ENCODE measurements at places on chromosomes 5 and 9.
A peak's percentile ranks its signal among the peaks of the same experiment; 100 is the strongest.

- no peak for DNase-seq
Observed at GRCh38 chr9:100583014-100583802, 5.3 kb downstream of the CAVIN4 start.

DNA sequence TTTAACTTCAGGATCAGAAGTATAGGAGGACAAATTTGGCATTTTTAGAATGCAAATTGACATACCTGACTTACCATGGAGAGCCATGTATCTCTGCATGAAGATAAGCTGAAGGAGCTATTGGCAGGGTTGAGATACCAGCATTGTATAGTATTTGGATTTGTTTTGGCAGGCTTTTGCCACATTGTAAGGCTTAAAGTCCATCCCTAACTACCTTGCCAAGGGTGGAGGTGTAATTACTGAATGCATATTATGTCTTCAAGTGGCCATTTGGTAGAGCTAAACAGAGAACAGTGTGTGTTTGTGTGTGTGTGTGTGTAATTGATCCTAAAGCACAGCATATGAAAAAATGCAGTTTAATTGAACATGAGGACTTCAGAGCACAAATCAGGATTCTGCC is 324.7 kb downstream of the FAM170A start:
- no peak for DNase-seq

GRCh38 chr9:126722252-126722921 is 82.5 kb upstream of the ZBTB43 start:
- DNase-seq = peak; percentile 87

- DNase-seq = no peak
Observed at GRCh38 chr9:406886-407654, 192.4 kb downstream of the DOCK8 start.

- no peak for DNase-seq
Observed at GRCh38 chr9:2725126-2725525, 7.8 kb downstream of the KCNV2 start.

GRCh38 chr9:124260769-124261603 is 3.2 kb downstream of the NEK6 start:
- DNase-seq = no peak

- DNase-seq = no peak
Observed at GRCh38 chr9:68457803-68458202, 82.9 kb downstream of the TMEM252 start.

DNA sequence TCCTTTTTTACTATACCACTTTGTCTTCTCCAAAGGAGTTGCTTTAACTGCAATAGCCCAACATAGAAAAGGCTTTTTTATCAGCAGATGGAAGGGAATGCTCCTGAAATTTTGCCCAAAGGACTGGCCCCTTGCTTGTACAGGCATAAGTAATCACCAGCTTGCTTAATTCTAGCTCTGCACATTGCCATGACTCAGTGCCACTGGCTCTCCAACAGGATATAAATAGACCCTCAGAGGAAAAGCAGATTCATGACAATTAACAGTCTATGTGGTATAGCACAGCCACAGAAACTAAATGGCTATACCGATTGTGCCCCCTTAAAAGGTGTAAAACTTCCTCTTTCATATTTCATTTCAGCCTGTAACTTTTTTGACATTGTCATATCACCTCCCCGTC is 227.0 kb downstream of the ZNF608 start:
- peak; percentile 29 for DNase-seq

DNA sequence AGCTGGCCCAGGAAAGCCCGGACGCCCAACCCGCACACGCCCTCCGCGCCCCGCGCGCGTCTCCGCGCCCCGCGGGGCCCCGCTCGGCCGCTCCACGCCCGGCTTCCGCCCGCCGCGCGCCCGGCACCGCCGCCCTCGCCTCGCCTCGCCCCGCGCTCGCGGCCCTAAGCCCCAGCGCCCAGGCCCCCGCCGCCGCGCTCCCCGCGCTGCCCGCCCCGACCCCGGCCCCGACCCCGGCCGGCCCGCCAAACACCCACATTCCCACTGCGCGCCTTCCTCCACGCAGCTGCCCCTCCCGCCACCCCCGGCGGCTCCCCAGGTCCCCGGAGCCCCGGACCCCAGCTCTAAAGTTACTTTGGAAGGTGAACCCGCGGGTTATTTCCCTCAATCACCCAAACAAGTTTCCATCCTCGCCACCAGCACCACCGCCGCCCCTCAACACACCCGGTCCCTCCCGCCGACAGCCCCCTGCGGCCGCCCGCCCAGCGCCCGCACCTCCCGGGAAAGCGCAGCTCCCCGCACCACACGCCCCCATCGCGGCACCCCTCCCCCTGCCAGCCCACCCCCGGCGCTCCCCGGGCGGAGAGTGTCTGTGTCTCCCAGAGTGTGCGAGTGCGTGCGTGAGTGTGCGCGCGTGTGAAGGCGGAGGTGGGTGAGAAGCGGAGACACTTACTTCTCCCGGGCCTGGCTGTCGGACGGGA is 439 bp downstream of the SSBP2 start:
- peak; percentile 56 for DNase-seq

GRCh38 chr5:90873033-90873517 is 314.5 kb downstream of the ADGRV1 start:
- no peak for DNase-seq

- DNase-seq = no peak
Observed at GRCh38 chr5:66415208-66415607, 181.0 kb upstream of the MAST4 start.

DNA sequence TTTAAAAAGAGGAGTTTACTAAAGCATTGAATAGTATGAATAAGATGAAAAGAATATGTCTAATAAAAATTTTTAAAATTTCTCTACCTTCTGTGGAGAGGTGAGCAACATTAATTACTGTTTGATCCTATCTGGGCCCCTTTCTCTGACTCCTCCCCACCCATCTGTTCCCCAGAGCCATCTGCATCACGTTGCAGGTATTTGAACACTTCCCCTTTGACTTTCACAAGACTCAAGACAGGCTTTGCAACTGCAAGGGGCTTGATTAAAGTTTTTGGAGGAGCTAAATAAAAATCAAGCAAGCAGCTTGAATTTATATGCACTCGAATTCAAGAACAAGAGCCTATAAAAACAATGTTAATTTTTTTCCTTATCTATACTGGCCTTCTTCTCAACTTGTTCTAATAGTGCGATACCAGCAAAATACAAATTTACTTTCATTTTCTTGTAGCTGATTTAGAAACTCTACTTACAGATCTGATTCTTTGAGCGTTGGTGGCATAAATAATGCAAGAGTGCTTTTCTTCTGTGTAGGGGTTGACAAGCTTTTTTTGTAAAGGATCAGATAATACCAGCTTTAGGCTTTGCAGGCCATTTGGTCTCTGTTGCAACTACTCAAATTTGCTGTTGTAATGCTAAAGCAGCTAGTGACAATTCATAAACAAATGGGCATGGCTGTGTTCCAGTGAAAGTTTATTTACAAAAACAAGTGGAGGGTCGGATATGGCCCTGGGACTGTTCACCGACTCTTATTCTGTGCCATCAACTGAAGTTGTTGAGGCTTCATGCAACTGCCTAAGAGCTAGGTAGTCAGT is 21.2 kb downstream of the TXNDC8 start:
- peak; percentile 20 for DNase-seq

- DNase-seq = peak; percentile 26
Observed at GRCh38 chr9:37239921-37240320, 119.5 kb downstream of the ZCCHC7 start.

GRCh38 chr9:37151812-37152211 is 31.4 kb downstream of the ZCCHC7 start:
- DNase-seq = no peak

- no peak for DNase-seq
Observed at GRCh38 chr5:6142353-6142752, 236.0 kb downstream of the MED10 start.

DNA sequence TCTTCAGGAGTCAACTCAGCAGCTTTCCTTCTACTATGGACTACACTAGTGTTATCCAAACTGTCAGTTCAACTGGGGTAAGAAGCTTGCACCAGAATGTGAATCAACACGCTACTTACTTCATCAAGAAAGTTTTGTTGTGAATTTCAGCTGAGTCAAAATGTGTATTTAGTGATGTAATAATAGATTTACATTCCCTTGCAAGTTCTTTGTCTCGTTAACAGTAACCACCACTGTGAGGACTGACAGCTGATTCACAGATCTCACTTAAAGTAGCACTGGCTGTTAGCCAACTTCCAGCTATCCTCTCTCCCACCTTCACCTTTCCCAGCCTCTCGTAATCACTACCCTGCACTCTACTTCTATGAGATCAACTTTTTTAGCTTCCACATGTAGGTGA is 445.3 kb downstream of the NTRK2 start:
- peak; percentile 9 for DNase-seq

DNA sequence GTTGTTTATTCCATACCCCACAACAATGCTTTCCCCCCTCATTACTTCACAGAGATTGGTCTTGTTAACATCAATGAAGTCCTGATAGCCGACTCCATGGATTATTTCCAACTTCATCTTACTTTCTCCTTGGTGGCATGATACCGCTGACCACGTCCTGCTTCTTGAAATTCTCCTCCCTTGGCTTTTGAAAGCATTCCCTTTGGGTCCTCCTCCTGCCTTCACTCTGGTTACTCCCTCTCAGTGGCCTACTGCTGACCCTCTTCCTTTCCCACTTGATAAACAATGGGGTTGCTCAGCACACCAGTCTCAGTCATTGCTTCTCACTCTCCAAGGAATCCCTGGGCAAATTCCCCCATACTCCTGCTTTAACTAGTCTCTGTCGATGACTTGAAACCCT is 283.9 kb downstream of the SEC61B start:
- DNase-seq = no peak

GRCh38 chr9:92493749-92494387 is 11.6 kb upstream of the ASPN start:
- no peak for DNase-seq

DNA sequence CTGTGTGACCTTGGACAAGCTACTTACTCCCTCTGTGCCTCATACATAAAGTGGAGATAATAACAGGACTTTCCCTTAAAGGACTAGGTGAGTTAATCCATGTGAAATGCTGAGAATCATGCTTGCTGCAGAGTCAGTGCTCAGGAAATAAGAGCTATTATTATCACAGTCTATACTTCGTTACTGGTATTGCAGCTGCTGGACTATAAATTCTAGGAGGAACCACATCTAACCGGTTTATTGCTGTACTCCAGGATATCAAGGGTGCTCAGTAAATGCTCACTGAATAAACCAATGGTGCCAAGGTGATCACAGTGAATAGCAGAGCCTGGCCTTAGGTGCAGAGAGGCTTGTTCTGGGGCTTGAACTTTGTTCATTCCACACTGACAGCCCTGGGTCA is 69.3 kb downstream of the HSPA4 start:
- DNase-seq = no peak

- no peak for DNase-seq
Observed at GRCh38 chr5:142894749-142895148, 124.6 kb downstream of the ARHGAP26 start.

DNA sequence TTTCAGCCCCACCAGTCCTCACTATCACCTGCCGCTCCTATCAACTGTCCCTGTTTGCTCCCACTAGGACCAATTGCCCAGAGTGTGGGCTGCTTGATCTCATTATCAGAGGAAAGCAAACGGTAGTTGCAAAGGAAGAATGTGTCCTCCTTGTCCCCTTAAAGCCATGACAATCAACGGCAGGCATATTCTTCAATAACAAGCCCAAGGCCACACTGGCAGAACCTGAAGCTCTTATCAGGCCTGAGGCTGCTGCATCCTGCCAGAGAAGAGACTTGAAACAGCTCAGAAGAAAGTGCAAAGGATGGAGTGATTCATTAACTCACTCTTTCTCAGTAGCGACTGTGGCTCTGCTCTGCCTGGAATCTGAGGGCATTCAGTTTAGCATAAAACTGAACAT is 39.2 kb upstream of the MAN2A1 start:
- DNase-seq = no peak

DNA sequence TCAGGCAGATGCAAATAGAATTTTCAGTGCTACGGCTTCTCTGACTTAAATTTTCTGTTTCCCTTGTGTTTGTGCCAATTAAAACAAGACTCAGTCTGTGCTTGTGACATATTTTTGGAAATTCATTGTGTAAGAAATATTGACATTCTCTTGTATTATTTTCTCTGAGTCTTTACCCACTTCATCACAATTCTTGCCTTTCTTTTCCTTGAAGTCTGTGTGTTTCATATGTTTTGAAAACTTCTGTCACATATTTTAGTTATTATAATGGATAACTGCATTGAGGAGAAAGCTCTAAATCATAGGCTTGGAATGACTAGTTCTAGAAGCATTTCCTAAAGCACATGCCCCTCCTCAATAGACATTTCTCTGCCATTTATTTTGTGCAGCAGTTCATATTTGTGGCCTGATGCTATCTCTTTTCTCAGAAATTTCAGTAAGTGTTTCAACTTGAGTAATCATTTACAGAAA is 206.6 kb downstream of the PALM2AKAP2 start:
- no peak for DNase-seq

- no peak for DNase-seq
Observed at GRCh38 chr5:97118261-97119006, 24.0 kb downstream of the LIX1 start.

DNA sequence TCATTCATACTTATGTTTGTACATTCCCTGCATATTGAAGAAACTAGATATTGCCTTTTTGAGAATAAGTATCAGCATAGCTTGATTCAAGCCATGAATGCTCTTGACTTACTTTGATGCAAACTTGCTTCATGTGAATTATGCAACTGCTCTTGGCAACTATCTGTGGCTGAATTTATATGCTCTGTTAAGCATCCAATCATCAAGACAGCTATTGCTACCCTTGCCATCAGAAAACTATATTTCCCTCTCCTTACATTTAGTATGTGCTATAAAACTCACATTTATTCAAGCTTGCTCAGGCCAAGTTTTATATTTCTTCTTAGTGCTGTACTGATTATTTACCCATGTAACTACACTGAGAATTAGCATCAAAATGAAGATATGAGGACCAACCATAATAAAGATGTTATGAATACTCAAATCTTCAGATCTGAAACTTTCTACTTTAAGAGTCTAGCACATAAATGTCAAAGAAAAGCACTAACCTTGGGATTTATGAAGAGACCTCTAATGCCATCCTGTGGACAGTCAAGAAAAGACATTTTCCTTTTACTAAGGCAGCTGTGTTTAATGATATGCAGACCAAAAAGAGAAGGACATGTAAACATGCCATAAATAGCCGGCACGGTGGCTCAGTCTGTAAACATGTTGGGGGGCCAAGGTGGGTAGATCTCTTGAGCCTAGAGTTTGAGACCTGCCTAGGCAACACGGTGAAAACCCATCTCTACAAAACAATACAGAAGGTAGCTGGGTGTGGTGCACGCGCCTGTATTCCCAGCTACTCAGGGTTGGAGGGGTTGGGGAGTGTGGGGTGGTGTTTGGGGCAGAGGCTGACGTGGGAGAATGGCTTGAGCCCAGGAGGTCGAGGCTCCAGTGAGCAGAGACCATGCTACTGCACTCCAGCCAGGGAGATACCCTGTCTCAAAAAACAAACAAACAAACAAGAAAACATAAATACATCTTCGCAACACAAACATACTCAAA is 267.0 kb upstream of the TYRP1 start:
- DNase-seq = no peak

DNA sequence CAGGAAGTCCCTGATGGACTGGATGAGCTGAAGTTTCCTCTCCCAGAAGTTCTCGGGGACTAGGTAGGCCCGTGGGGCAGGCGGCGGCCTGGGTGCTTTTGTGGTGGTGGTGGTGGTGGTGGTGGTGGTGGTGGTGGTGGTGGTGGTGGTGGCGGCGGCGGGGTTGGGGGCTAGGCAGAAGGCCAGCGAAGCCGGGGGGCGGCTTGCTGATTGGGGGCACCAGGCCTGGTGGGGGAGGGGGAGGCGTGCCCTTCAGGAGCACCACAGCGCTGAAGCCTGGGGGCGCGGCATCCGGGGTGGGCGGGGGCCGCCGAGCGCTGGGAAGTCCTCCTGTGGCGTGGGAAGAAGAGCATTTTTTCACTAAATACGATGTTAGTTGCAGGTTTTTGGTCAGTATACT is 26.9 kb downstream of the SPATA31C1 start:
- DNase-seq = no peak

GRCh38 chr9:79955300-79955699 is 383.5 kb downstream of the TLE4 start:
- DNase-seq = no peak
